ENCODE measurements at places on chromosomes 5 and 9.

DNA sequence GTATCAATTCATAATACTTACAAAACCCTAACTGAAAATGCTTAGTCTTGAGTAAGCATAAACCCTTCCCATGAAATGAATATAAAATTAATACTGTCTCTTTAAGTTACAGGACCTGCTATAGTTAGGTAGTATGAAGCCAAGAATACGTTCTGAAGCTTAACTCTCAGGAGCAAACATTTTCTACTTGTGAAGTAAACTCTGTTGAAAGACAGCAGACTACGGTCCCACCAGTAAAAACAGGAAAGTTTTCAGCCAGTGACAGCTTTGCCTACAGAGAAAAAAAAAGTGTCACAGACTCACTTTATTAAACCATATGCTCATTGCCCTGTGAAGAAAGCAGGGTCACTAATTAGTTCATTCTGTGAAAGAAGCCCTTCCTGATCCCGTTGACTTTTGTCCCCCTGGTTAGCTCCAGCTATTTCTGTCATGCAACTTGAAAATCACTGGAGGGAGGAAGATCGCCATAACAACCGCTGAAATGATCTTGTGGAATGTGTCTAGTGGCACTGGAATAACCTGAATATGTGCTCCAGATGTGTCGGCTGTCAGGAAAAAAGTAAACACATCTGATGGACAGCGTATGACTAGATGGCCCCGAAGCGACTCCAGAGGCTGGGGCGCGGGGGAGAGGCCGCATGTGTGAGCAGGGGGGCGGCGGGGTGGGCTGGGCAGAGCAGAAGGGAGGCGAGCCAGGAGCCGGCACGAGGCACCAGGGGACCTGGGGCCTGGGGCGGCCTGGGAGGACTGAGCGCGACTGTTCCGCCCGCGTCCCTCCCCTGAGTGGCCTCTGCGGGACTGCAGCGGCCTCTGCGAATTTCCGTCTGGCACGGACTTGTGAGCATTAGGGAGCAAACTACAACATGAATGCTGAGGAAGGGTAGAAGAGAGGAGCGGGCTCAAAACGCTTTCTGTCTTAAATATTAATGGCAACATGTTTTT, 41.9 kb downstream of the BNC2 start:
- DNase-seq, result no peak

- no peak for DNase-seq
Observed at GRCh38 chr9:128636556-128637530, 19.8 kb downstream of the DYNC2I2 start.

- DNase-seq, result peak; percentile 76
Observed at GRCh38 chr9:89549031-89549644, 51.2 kb upstream of the SEMA4D start.

- DNase-seq, result no peak
Observed at GRCh38 chr5:82833277-82833676, 243.9 kb downstream of the TMEM167A start.

GRCh38 chr5:154829589-154830218, 20.7 kb downstream of the FAXDC2 start:
- DNase-seq, result peak; percentile 1

GRCh38 chr5:137201876-137202275, 297.2 kb downstream of the SPOCK1 start:
- no peak for DNase-seq

- DNase-seq, result no peak
Observed at GRCh38 chr5:156322666-156323065, 4.3 kb upstream of the SGCD start.

DNA sequence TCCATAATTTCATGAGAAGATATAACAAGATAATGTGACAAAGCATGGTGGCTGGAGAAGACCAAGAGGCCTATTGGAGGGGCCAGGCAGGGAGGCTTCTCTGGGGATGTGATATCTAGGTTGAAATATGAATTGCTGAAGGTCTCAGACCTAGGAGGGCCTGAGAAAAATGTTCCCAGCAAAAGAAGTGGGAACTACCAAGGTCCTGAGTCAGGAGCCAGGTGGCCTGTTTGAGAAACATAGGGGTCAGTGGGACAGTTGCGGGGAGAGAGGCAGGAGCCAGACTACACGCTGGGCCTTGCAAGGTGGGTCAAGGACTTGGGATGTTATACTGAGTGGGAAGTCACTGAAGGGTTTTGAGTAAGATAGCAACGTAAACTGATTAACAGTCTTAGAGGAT, 216.1 kb downstream of the CFAP90 start:
- DNase-seq, result no peak

DNA sequence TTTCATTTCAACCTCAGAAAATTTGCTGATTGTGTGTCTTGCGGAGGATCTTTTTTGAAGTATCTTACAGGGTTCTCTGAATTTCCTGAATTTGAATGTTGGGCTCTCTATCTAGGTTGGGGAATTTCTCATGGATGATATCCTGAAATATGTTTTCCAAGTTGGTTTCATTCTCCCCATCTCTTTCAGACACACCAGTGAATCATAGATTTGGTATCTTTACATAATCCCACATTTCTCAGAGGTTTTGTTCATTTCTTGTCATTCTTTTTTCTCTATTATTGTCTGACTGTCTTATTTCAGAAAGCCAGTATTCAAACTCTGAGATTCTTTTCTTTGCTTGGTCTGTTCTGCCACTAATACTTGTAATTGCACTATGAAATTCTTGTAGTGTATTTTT, 456.9 kb downstream of the PRELID2 start:
- no peak for DNase-seq

GRCh38 chr9:122904466-122904822, 715 bp downstream of the RC3H2 start:
- DNase-seq, result no peak

DNA sequence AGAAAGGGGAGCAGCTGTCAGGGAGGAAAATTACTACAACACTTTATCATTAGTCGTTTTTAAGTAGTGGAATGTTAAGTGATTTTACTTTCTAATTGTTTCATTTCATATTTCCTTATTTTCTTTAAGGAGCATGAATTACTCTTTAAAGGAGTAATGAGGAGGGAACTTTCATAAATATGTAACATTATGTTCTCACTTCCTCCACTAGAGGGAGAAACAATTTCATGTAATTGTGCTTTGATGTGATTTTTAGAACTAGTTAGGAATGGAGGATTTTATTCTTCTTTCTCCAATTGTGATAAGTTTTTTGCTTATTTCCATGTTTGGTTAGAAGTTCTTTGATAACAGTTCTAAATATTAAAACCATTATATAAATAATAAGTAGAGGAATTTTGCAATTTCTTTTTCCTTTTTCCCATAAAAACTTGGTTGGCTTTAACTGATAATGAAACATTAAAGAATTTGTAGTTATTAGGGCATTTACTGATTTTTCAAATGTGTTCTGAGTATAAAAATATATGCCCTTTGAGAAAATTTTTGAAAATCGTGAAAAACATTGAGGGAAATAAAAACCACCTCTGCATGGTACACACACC, 25.6 kb downstream of the CEP78 start:
- no peak for DNase-seq

GRCh38 chr5:142152384-142152732, 43.8 kb downstream of the NDFIP1 start:
- DNase-seq, result no peak

- DNase-seq, result no peak
Observed at GRCh38 chr9:123016631-123017030, 16.8 kb upstream of the GPR21 start.

DNA sequence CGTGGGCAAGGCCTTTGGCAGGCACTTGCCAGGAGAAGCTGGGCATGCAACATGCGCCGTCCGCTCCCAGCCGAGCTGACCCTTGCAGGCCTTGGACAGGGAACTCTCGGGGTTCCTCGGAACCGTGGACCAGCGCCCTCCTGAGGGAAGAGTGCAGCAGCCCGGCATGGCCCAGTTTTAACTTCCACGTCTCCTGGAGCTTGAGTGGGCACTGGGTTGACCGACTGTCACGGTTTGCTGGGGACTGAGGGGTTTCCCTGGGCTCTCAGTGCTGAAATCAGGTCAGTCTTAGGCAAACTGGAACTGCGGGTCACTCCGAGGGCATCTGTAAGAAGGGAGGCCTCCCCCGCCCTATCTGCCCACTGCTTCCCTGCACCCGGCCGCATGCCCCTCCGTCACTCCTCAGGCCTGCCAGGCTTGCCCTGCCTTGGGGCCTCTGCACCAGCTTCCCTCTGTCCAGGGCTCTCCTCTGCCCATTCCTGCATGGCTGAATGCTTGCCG, 87.0 kb upstream of the PHYKPL start:
- DNase-seq, result no peak
